ENCODE measurements at places on chromosomes 5 and 9. TPM values are rescaled to one million over a fixed set of nuclear protein-coding genes. Genes with fewer than 3 reads are reported as not detected.

The PCDHGA12 gene
- 0.21 TPM for total RNA-seq

The IL9 gene
- total RNA-seq: not detected

- no peaks in the 10 kb centered on the region for H3K4me1 ChIP-seq
- DNase-seq: no peak
- H3K36me3 ChIP-seq: no peaks in the 10 kb centered on the region
Measured at GRCh38 chr5:58012801-58013315, 447.0 kb downstream of the PLK2 start.

DNA sequence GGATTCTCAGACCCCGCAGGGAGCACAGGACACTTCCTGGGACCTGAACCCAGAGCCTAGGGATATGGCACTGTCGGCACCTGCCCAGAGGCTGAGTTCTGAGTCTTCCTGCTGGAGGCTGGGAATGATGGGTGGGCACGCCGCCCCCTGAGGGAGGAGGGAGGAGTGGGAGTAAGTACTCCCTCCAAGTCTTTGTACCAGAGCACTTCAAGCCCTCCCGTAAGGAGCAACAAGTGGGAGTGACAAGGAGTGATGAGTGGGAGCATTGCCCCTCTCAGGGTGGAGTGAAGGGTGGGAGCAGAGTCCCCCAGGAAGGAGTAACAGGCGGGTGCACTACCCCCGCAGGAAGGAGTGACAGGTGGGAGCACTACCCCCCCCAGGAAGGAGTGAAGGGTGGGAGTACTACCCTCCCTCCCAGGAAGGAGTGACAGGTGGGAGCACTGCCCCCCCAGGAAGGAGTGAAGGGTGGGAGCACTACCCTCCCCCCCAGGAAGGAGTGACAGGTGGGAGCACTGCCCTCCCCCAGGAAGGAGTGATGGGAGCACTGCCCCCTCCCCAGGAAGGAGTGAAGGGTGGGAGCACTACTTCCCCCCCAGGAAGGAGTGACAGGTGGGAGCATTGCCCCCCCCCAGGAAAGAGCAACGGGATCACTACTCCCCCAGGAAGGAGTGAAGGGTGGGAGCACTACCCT is 100.1 kb downstream of the CACNA1B start:
- H3K27me3 ChIP-seq: no peaks in the 10 kb centered on the region
- DNase-seq: no peak

GRCh38 chr5:163473635-163474243 is 13.3 kb downstream of the HMMR start:
- H3K4me3 ChIP-seq: no peak overlapping the region
- no peak for DNase-seq
- peaks cover 47% of the 10 kb centered on the region for H3K36me3 ChIP-seq
